ENCODE measurements at places on chromosomes 4 and X.

DNA sequence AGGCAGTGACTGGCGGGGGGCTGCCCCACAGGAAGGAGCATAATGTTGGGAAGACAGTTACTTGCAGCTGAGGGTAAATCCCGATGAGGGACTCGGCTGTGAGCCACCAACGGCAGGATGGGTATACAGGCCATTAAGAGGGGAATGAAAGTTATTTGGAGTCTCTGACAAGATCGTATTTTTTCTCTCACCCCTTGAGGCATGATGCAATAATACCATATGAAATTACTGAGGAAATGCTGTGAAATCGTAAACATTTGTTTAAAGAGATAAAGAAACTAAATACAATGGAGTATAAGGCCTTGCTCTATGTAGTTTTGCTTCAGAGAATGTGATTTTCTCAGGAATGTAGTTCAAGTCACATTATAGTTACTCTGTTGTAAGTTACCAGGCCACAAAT lies 12.7 kb downstream of the IL1RAPL1 start:
- DNase-seq, result no peak

DNA sequence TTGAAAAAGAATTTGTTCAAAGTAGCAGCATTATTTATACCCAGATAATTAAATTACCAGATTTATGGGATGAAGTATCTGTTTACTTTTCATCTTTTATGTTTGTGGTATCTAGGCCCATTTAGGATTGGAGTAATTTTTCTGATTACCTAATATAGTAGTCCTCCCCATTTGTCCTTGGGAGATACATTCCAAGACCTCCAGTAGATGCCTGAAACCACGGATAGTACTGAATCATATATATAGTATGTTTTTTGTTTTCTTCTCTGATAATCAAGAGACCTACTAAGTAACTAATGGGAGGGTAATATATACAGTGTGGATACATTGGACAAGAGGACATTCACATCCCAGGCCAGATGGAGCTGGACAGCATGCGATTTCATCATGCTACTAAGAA lies 30.7 kb upstream of the PTPN13 start:
- no peak for DNase-seq

DNA sequence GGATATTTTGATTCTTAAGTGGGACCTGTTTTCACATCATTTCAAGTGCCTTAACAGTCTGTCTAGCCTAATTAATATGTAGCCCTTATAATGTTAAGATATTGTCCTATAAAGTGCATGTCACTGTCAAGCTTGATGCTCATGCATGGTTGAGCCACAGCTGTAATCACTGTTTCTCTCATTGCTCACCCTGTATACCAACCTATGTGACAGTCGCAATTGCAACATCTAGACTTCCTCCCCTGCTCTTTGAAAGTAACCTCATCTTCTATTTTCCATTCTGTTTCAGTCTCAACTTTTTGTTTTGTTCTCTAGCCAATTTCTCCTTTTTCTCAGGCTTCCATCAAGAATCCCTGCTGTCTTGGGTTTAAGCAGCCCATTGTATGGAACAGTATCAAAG lies 24.4 kb upstream of the MSL3 start:
- DNase-seq, result no peak

GRCh38 chrX:80216086-80216485 lies 201.5 kb downstream of the TBX22 start:
- no peak for DNase-seq

DNA sequence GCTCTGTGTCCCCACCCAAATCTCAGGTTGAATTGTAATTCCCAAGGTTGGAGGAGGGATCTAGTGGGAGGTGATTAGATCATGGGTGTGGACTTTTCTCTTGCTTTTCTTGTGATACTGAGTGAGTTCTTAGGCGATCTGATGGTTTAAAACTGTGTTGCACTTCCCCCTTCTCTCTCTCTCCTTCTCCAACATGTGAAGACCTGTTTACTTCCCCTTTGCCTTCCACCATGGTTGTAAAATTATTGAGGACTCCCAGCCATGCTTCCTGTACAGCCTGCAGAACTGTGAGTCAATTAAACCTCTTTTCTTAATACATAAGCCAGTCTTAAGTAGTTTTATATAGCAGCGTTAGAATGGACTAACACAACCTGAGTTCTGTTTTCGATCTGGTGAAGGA lies 738.2 kb downstream of the ARAP2 start:
- DNase-seq, result no peak

- no peak for DNase-seq
Measured at GRCh38 chrX:13695601-13696115, 6.7 kb downstream of the RAB9A start.

GRCh38 chr4:32826169-32826568 lies 2106.0 kb downstream of the PCDH7 start:
- DNase-seq, result no peak

DNA sequence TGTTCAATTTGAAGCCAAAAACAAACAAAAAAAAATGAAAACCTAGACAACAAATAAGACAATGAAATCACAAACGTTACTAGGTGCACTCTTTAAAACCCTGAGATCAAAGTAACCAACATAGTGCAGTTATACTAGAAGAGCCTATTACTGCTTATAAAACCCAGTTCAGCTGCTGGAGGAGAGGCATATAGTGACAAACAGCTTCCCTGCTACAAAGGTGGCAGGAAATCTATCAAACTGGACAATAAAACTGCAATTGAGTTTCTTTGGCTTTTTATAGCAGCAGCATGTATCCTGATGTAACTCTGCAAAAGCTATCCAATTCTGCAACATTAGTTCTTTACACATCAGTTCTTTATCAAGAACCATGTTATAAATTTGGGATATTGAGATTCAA lies 155.6 kb downstream of the LRBA start:
- DNase-seq, result no peak
